ENCODE measurements at places on chromosomes 5 and 9.

- no peak for DNase-seq
Measured at GRCh38 chr9:8252445-8252844, 452.9 kb upstream of the DMAC1 start.

DNA sequence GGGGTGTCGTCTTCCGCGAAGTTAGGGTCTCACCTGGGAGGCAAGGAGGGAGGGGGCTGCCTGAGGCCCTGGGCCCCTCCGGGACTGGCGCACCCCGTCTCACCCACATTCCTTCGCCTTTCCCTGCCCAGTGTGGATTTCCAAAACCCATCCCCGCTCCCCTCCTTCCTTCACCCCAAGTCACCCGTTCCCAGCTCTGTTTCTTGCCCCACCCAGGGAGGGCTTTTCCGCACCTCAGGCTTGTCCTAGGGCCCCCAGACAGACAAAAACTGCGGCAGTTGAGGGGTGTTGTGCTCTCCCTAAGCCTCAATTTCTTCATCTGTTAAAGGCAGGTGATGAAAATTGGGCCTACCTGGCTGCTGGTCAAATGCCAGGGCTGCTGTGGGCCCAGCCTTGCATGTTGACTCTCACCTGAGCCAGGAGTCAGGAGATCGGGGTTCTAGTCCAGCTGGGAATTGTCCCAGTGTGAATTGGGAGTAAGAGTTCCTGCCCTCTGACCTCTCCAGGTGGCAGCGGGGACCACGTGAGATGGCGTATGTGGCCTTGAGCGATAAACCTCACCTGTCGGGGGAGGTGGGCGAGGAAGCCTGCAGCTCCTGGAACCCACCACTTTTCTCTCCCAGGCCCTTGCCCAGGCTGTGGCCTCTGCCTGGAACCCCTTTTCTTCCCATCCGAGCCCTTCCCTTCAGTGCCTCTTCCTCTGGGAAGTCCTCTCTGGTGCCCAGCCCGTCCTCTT lies 143.4 kb upstream of the IER5L start:
- DNase-seq, result no peak

DNA sequence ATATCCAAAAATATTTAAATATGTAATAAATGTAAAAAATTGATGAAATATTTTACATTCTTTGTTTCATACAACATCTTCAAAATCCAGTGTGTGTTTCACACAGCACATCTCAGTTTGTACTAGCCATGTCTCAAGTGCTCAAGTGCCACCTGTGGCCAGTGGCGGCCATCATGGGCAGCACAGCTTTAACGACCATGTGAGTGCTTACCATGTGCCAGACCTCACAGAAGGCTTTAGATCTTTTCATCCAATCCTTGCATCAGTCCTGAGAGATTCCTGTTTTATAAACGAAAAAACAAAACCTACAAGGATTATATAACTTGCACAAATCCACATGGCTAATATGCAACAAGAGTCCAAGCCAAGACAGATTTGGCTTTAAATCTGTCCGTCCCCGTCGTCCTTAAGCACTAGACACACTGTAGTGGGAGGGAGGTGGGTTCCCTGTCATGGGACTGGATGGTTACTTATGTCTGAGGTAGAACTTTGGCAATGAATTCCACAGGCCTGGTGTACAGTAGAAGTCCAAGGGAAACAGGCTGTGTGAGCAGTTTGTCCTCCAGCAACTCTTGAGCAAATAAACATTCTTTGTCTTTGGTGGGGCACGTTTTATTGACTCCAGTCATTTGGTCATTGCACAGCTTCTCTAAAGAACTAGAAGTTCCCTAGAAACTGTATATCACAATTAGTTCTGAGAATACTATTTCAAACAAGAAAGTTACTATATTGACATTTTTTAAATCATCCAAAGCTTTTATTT lies 25.0 kb upstream of the F2R start:
- DNase-seq, result no peak

- DNase-seq, result no peak
Measured at GRCh38 chr9:26956860-26957233, 635 bp downstream of the IFT74 start.

DNA sequence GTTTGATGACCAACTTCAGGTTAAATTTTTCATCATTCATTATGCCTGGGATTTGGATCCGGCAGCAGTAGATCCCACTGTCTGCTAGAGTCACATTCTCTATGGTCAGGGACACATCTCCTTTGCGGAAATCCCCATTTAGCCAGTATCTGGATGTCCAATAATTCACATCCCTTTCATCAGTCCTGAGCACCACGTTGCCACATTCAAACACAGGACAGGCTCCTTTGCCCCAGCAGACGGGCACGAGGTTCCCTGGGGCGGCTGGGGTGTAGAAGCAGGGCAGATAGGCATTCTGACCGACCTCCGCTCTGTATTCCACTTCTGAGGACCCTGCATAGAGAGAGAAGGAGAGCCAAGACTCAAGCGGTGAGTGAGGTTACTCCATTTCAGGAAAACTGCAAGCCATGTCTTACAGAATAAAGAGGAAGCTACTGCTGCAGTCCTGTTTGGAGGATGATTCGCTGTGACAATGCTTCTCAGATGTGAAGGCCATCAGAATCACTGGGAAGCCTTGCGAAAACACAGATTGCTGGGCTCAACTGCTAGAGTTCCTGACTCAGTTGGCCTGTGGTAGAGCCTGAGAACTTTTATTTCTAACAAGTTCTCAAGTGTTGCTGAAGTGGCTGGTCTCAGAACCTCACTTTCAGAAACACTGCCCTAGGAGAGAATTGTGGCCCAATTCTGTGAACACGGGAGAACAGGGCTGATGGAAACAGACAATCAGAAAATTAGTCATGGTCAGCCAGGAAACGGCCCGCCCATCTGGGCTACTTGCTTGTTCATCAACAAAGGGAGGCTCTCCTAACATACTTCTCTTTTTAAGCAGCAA lies 2.0 kb downstream of the HAVCR2 start:
- no peak for DNase-seq

DNA sequence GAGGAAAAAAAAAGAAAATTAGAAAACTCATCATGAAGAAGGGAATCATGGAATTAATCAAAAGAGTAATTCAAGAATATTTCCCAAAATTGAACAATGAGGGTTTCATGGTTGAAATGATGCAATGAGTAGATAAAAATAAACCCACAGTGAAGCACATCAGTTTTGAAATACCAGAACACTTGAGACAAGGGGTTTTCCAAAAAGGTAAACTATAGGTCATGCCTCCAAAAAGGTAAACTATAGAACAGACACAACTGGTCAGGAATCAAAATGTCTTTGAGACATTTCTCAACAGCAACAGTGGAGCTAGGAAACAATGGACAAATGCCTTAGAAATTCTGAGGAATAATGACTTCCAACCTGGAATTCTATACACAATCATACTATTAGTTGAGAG lies 60.2 kb upstream of the PCSK5 start:
- no peak for DNase-seq

DNA sequence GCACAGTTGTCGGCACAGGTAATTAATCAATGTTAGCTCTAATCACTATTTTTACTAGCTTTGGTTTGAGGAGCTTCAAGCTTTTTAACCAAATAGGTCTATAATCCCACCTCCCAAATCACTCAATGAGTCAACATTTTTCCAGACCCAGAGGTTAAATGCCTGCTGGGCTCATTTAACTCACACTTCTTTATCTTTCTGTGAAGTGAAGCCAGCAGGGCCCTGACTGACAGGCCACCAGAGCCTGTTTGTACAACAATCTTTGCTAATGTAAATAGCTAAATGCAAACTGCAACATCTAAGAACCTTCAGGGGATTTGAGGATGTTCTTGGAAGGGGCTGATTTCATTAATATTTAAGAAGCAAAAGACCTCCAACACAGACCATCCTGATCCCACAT lies 98.4 kb upstream of the NREP start:
- no peak for DNase-seq

DNA sequence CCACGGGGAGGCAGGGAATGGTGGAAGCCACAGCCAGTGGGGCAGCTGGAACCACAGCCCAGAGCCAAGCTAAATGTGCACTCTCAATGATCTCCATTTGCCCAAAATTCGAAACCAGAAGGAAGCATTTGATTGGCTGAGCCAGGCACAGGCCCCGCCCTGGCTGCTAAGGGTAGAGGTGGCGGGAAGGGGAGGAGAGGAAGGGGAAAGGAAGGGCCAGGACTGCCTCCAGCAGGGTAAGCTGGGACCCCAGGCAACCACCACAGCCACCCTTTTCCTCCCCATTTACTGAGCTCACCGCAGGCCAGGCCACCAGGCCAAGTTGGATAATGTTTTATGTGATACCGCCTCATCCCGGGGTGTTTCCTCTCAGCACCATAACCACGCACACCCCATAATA lies 100.3 kb upstream of the RAPGEF1 start:
- DNase-seq, result no peak

DNA sequence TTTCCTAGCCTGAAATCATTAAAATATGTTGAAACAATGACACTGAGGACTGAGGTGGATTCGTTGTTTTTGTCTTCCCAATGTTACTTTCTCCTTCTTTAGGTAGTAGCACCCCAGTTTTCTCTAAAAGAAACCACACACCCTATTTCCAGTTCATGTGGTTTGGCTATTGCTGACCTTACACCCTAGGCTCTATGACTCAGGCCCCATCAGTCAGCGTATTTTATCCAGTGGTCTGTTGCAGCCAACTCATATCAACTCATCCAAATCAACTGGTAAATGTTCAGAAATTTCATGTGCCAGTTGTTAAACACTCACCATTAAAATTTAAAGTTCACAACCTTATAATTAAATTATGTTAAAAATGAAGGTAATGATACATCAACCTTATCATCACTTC lies 44.6 kb upstream of the NFIB start:
- no peak for DNase-seq

DNA sequence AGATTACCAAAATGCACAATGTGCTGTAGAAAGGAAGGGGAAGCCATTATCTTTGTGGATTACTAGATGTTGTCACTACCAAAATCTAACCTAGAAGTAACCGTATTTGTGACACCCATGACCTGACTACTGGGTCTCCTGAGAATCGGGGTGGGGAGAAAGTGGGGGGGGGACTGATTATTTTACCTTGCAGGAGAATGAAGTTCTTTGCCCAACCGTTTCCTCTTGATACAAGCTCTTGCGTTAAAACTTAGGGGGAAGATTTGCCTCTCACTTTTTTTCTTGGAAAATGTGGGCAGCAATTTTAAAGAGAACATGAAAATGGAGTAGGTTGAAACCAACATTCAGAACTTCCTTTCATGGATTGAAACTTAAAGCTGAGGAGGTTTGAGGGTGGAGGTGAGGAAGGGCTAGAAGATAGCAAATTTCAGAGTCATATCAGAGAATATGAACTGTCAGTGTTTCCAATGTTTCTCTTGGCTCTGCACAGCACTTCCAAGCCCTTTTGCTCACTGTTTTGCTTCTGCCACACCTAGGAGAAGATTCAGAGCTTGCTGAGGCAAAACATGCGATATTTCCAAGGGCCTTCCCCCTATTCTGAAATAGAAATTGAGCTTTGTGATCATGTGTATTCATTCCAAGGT lies 280.8 kb downstream of the AOPEP start:
- no peak for DNase-seq

GRCh38 chr9:73647560-73647959 lies 495.9 kb downstream of the ANXA1 start:
- no peak for DNase-seq

- DNase-seq, result no peak
Measured at GRCh38 chr9:72635197-72635596, 113.8 kb downstream of the TMC1 start.

GRCh38 chr9:109150925-109151545 lies 16.0 kb downstream of the FRRS1L start:
- DNase-seq, result no peak

DNA sequence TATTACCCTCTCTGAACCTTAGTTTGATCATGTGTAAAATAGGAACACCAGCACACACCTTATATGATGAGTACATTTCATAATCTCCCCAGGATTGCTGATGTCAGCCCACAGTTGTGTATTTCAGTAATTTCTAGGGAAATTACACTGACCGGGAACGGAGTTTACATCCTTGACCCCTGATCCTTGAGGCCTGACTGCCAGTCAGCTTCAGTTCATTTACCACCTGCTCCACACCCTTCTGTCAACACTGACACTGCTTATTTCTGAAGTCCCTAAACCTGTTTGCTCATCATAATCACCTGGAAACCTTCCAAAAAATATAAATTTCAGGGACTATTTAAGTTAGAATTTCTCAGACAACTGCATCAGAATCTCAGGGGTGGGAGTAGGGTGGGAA lies 55.3 kb downstream of the ZNF622 start:
- no peak for DNase-seq

- no peak for DNase-seq
Measured at GRCh38 chr5:132498686-132499271, 8.2 kb upstream of the IRF1 start.

- DNase-seq, result no peak
Measured at GRCh38 chr5:137220523-137220927, 278.6 kb downstream of the SPOCK1 start.

DNA sequence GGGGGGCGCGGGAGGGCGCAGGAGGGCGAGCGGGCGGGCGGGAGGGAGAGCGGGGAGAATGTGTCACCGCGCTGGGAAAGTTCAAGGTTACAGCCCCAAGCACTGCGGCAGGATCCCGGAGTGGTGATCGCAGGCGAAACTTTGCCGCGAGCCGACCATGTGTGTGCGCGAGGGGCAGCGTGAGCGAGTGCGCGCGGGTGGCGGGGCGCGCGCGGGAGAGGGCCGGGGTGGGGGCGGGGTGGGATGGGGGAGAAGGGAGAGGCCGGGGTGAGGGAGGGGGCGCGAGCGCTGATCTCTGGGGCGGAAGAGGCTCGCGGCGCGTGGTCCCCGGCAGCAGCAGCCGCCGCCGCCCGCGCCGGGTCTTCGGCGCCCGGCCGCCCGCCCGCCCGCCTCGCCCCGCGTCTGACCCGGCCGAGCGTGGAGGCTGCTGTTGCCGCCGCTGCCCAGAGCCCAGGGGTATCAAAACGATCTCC lies at the start of gene NFIB:
Gene NFIB, minus strand, starts transcription at position 191 of the 473 bp plus-strand sequence. CDS start 630 bp downstream, outside the sequence.
- DNase-seq, result no peak

DNA sequence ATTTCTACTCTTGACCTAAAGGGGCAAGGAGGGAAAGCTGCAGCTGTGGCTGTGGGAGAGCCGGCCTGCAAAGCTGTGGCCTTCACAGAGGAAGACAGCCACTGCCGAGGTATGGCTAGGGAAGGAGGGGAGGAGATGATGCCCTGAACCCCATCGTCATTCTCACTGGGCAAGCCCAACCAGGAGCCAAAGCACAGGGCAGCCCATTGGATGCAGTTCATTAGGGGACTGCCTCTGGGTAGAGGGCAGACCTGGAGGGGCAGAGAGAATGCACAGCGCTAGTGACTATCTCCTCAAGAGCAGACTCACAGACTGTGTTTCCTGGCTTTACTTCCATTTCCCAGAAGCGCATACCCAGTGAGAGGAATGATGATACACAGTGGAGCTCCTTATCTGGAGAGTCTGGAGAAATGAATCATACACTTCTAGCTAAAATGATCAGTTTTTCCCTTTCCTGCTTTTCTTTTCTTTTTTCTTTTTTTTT lies 47.2 kb upstream of the TTC23L start:
- DNase-seq, result no peak

- no peak for DNase-seq
Measured at GRCh38 chr5:176364765-176365350, 429 bp upstream of the ARL10 start.

DNA sequence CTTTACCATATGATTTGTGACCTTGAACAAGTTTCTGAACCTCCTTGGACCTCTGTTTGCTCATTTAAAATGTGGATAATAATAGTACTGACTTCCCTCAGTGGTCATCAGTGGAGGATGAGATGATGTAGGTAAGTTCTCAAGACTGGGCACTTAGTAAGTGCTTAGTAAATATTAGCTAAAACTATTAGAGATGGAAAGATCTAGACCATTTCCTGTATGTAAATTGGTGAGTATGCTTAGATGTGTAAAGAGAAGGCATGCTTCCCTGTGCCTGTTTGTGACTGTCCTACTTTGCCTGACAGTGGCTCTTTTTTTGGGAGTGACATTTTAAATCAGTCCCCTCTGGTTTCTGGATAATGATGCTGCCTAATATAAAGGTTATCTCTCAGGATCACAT lies 288.1 kb downstream of the GABRB2 start:
- DNase-seq, result no peak

All from activated T-cell treated with anti-CD3 and anti-CD28 coated beads for 1 hour (primary cell).